ENCODE measurements at places on chromosomes 12 and 14.

DNA sequence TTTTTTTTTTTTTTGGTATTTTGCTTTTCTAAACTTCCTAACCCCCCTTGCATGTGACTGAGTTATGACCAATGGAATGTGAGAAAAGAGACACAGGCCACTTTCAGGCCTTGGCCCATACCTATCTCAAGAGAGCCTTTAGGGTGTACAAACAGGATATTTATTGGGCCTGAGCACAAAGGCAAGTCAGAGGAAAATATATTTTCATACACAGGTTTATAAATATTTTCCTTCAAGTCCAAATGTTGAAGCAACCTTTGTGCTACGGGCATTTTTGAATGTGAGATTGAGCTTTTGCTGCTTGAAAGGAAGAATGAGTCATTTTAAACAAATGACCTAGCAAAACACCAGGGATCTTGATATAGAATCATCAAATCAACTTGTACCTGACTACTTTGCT is 228.6 kb upstream of the E2F7 start:
- no peak for DNase-seq

DNA sequence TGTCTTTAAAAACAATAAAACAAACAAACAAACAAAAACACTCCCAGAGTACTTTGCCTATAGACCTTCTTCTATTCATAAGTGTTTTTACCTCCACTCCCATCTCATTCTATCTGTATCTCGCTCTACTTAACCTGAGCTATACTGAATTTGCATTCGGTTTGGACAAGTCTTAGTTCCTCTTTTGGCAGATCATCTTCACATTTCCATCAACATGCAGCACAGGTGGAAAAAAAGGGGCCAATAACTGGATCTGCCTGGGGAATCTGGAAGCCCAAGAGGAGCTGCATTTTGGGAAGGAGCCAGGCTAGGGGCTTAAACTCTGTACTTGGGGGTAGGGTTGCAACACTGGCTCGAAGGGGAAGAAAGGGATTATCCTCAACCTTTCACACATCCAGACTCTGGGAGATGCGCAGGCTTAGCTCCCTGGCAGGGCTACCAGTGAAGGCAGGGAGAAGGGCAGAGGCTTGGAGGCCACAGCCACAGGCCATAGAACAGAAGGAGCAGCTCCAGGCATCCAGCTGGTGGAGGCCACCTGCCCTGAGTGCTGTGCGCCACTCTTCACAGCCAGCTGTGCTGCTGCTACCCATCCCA is 4.1 kb downstream of the NINJ2 start:
- DNase-seq, result no peak

- DNase-seq, result no peak
Observed at GRCh38 chr14:35932136-35932535, 106.0 kb downstream of the BRMS1L start.

DNA sequence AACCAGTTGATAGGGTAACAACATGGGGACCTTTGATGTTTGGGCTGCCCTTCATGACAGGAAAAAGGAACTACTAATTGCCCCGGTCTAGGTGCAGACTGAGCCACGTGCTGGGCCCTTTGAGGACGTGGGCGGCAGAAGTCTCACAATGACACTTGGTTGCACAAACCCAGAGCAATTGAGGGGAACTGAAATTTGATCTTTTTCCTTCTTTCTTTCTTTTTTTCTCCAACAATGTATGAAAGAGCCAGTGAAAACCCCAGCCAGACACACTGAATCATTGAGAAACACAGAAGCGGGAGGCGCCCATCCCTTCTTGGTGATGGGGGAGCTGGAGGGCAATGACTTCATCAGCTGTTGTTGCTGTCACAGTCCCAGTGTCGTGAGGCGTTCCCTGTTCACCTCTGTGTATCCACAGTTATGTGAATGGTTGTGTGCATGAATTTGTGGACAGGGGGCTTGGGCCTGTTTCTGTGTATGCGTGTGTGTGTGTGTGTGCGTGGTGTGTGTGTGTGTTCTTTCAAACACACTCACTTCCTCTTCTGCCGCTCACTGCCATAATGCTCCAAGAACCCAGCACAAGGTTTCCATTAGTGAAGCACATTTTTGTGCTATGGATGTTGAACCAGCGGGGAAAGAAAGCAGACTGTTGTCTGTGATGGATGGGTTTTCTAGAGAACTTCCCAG is 137.5 kb upstream of the CCND2 start:
- no peak for DNase-seq

DNA sequence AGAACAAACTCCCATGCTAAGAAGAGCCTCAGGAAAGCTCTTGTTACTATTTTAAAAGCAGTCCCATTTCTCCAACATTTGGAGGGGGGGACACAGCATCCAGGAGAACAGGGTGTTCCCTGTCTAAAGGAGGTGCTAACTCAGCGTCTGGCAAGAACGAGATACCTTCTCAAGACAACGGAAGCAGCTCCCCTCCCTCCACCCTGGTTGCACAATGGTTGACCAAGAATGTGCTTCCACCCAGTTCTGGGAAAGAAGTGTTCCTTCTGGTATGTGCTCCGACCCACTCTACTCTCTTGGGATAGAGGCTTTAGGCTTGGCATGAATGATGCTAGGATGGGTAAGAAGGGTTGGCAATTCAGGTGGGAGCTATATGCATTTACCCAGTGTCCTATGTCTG is 1.5 kb upstream of the KRT6A start:
- DNase-seq, result no peak

GRCh38 chr12:109710747-109711595 is 2.7 kb upstream of the FAM222A start:
- no peak for DNase-seq

DNA sequence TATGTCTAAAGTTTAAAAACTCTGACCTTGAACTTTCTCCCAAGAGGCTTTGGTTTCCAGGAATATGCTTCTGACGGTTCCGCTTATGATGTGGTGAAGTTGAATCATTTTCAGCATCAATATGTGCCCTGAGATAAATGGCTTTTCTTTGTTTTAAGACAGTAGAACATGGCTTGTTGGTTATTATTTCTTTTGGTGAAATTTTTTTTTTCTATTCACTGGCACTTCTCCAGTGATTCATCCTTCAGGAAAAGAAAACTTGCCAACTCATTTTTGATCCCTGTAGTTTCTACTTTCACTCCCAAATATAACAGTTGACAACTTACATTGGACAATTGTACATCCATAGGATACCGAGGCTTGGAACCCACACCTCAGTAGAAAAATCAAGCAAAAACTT is 1301.2 kb upstream of the FLRT2 start:
- DNase-seq, result no peak

- no peak for DNase-seq
Observed at GRCh38 chr12:124668602-124669001, 101.2 kb upstream of the NCOR2 start.

DNA sequence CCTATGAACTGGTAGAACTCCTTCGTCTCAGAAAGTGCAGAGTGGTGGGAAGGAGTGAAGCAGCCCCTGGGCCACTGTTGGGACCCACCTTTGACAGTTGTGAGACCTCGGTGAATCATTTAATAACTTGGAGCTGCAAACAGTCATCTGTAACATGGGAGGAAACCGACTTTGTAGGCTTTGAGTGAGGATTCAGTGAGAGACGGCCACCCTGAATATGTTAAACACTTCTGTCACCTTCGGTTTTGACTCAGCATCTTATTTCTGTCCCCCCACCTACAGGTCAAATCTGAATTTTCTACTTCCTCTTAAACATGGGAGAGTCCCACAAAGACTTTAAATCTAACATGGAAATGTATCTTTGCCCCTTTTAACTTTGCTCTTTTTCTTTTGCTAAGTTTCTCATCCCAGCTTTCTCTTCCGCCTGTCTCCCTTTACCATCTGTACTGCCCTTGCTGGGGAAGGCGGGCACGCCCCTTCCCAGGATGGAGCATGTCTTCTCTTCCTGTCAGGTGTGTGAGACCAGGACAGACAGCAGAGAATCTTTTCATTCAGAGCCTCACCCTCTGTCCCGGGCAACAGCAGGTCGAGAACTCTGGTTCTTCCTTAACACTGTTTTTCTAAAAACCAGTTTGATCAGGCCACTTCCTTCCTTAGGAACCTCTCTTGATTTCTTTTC is 37.1 kb downstream of the ZC3H14 start:
- DNase-seq, result no peak

DNA sequence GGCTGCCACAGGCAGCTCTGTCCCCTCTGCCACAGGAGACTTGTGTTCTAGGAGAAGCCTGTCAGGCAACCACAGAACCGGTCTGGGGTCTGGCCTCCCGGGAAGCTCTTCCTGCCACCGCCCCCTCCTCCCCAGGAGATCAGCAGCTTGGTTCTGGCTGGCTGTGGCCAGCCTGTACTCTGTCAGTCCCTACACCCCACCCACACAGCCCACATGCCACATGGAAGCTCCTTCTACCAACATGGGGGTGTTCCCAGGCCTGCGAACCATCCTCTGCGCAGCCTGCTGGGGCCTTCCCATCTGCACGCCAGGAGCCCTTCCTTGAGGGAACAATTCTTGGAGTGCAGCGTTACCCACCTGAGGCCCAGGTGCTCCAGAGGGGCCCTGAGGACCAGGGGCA is 16.8 kb downstream of the TMEM106C start:
- DNase-seq, result no peak

GRCh38 chr14:31489691-31490090 is 1.9 kb upstream of the GPR33 start:
- DNase-seq, result no peak

DNA sequence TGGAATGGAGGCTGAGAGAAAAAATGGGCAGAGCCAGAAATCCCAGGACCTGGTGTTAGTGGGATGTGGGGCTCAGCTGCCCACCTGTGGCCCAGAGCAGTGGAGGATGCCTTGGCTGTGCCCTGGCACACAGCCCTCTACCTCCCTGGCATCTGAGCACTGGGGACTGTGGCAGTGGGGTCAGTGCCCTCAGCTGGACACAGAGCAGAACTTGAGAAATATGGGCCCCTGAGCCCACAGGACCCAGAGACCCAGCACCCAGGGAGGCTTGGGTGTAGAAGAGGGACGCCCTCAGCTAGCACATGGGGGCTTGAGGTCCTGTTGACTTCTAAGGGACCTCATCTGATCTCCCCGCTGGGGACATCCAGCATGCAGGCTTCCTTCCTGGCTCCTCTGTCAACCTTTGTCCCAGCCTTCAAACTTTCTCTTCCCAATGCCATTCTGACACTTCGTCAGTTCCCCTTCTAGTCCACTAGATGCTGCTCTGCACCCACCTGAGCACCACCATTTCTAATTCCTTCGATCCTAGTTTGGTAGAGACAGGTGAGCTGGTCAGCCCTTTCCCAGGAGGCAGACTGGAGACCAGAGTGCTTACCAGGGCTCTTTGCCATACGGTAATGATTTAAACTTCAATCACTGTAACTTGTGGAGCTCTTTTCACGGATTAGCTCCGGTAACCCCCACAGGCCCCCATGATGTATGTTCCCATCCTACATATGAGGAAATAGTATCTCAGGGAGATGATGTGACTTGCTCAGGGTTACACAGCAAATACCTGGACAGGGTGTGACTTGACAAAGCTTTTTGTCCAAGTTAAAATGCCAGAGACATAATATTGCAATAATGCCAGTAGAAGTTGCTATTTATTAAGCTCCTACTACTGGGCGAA is 143.7 kb downstream of the ASCL4 start:
- DNase-seq, result peak; percentile 28

DNA sequence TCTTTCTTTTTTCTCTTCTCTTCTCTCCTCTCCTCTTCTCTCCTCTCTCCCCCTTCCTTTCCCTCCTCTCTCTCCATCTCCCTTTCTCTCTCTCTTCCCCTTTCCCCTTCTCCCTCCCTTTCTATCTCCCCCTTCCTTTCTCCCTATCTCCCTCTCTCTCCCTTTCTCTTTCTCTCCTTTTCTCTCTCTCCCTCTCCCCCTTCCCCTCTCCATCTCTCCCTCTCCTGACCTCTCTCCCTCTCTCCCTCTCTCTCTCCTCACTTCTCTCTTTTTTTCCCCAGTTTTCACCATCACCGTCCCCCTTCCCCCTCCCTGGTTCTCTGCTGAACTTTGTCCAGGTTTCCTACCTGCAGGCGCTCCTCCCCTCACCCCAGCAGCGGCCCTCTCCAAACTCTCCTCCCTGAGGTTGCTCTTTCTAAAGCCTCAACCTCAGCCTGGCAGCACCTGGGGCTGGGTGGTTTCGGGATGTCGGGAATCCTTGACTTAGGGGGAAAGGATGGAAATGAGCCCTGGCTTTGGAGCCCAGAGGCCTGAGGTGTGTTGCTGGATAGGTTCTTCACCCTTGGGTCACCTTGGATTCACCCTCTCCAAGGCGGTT is 14.7 kb upstream of the TBX3 start:
- no peak for DNase-seq

DNA sequence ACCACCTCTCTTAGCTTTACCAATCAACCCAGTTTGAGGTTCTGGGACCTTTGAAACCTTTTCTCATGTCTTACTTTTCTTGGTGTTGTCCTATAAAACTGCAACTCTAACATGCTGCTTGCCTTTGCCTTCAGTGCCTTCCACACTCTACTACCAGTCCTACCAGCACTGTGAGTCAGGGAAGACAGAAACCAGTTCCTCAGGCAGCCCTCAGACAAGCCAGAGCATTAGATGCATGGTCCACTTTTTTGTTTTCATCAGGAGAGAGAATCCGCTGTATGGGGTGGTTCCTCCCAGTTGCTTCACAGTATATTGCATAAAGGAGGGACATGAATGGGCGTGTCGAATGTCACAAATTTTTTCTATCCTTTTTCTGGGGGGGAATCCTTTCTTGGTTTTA is 17.3 kb upstream of the KLRB1 start:
- DNase-seq, result no peak

GRCh38 chr12:57759360-57759980 is 4.6 kb downstream of the MARCHF9 start:
- peak; percentile 34 for DNase-seq

- no peak for DNase-seq
Observed at GRCh38 chr12:25830456-25830855, 128.0 kb upstream of the RASSF8 start.
